COR-L47 (cell line): ENCODE measurements at places on chromosomes 12 and 14.

GRCh38 chr14:77843195-77843594, 43.3 kb downstream of the ADCK1 start:
- DNase-seq, result no peak

DNA sequence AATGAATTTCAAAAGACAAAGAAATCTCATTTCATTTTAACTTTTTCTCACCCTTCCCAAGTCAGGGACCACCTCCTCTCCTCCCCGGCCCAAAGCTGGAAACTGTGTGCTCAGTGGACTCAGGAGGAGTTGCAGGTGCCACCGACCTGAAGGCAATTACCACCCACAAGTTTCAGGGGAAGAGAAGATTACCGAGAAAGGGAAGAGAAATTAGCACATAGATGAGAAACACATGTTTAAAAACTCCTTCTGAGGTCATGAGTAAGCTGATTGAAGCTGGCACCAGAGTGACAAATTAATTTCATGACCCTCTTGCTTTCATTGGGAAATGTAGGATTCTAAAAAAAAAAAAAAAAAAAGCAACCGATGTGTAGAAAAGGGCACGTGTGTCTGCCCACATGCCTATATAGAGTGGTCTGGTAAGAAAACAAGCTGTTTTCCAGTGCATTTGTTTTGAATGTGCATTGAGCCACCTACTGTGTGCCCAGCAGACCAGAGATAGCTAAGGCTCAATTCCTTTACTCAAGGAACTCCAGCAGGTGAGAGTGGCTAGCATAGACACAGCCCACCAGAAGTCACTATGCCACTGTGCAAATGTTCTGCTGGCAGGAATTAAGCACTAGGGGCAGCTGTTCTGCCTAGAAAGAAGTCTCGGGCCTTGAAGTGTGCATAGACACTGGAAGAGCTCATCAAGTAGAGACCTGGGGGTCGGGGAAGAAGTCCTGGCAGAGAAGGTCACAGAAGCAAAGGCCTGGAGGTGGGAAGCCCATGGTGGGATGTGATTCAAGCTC, 30.5 kb downstream of the DPF3 start:
- no peak for DNase-seq

- DNase-seq, result no peak
Observed at GRCh38 chr12:30823764-30824163, 69.0 kb upstream of the CAPRIN2 start.

- DNase-seq, result no peak
Observed at GRCh38 chr12:53198486-53199110, 8.5 kb downstream of the ITGB7 start.

DNA sequence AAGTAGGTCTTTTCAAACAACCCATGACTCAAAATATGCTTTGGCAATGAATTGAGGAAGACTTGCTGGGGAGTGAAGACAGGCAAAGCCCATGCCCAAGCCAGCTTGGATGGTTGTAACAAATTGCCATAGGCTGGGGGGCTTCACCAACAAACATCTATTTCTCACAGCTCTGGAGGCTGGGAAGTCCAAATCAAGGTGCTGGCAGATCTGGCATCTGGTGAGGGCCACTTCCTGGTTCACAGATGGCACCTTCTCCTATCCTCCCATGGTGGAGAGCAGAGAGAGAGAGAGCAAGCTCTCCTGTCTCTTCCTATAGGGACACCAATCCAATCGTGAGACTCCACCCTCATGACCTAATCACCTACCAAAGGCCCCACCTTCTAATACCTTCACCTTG, 11.3 kb downstream of the DNAH10 start:
- DNase-seq, result no peak

DNA sequence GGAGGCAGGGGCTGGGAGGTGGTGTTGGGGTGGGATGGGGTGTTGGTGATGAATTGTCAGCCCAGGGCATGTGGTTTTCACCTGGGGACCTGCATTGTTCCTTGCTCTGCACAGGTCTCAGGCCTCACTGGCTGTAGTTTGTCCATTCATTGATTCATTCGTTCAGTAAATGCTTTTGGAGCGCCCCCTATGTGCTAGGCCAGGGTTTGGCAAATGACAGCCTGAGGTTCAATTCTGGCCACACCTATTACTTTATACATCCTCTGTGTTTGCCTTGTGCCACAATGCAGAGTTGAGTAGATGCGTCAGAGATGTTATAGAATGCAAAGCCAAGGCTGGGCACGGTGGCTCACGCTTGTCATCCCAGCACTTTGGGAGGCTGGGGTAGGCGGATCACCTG, 4.7 kb downstream of the ADCK1 start:
- DNase-seq, result no peak

- no peak for DNase-seq
Observed at GRCh38 chr12:69898236-69898635, 73.2 kb downstream of the MYRFL start.

GRCh38 chr14:102085948-102086708, 716 bp downstream of the HSP90AA1 start:
- peak; percentile 44 for DNase-seq
